ENCODE measurements at places on chromosomes 6 and 20.

DNA sequence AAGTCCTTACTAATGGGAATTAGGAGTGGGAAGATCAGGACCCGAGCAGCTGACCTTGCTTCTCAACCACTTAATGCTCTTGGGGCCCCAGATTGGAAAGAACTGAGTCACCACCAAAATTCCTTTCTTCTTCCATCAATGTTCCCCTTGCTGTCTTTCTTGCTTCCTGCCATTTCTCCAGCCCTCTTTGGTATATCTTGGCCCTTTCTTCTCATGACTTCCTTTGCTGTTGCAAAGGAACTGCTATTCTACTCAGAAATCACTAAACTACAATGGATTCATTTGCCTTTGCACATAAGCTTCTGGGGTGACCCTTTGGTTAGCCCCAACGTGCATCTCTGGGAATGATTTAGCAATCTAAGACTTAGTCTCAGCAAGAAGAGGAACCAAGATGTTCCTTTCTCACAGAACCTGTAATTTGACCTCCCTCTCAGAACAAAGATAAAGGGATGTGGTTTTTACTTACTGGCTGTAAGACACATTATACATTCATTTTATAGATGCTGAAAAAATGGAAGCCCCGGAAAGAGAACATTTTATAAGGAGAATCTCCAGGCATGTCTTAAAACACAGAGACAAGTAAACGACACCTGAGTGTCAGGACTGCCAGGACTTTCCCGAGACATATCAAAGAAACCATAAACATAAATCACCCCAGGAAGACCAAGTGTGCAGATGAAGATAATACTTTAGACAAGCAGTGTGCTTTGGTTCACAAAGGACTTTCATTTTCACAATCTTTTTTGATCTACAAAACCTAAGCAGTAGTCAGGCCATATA lies 99.0 kb upstream of the TNFAIP3 start:
- DNase-seq: no peak

DNA sequence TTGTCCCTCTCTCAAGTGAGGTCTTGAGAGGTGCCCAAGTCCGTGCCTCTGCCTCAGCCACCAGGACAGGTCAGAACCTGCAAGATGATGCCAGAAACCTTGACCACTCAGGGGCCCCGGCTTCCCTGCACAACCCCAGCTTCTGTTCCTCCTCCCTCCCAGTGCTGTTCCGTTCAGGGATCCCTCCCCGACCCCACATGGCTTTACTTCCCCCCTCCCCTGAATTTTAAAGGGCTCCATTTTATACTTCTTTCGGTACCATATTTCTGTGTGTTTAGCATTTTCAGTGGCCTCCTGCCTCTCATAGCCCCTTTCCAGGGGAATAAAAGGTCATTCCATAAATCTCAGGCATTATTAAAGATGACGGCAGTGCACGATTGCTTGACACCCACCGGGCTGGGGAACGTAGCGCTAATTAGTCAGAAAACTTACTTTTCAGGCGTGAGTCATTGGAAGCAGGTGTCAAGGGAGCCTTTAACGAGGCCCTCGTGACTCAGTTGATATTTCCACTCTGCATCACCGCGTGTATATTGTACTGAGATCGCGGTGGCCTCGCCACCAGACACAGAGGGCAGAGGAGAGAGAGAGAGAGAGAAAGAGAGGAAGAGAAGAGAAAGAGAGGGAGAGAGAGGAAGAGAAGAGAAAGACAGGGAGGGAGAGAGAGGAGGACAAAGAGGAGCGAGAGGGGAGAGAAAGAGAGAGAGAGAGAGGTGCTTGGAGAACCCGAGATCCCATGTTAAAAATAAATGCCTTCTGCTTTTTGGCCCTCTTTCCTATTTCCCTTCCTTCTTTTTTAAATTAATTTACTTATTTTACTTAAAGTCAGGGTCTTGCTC lies 21.3 kb downstream of the KCNG1 start:
- no peak for DNase-seq

DNA sequence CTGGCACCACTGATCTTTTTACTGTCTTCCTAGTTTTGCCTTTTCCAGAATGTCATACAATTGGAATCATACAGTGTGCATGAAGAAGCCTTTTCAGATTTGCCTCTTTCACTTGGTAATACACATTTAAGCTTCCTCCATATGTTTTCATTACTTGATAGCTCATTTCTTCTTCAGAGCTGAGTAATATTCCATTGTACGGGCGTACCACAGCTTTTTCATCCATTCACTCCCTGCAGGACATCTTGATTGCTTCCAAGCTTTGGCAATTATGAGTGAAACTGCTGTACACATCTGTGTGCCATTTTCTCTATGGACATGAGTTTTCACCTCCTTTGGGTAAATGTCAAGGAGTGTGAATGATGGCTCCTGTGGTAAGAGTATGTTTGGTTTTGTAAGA lies 46.2 kb upstream of the LY86 start:
- no peak for DNase-seq

DNA sequence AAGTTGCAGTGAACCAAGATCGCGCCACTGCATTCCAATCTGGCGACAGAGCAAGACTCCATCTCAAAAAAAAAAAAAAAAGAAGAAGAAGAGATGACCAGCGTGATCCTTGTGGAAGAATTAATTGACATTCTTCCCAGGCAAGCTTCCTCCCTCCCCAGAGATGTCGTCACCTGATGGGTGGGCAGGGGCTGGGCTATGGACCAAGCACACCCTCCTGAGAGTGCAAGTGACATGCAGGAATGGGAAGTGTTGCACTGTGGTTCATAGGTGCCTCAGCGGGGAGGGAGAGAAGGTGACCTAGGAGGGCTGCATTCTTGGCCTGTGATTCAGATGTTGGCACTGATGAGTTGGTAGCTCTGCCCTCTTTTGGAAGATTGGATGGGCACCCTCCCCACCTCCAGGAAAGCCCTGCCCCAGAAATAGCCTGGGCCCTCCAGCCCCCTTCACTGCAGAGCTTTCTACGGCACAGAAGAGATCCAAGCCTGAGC lies 37.8 kb downstream of the TAF8 start:
- DNase-seq: no peak

Measured in gastrocnemius medialis (tissue), 4 donors.